Left forelimb (tissue), 1 donor: ENCODE measurements at places on chromosomes 6 and 20.

DNA sequence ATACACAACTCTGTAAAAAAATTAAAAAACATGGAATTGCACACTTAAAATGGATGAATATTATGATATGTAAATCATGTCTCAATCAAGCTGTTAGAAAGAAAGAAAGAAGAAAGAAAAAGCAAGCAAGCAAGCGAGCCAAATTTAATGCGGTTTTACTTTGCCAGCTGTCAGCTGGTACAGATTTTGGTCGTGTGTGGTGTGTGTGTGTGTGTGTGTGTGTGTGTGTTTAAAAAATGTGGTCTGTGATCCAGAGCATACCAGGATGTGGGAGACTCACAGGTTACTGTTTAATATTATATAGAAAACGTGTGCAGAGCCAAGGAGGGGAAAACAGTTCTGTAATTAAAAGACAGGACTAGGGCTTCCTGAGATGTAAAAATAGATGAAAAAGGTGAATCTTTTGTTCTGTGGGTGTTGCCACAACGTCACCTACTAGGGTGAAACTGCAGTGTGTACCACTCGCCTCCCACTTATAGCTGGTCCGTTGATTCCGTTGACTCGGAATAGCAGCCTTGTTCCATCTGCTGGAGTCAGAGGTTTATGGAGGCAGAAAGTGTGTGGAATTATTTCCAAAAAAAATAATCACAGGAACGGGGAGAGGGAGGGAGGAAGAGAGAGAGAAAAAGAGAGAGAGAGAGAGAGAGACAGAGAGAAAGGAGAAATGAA is 197.7 kb downstream of the BCAS1 start:
- no peak for DNase-seq

DNA sequence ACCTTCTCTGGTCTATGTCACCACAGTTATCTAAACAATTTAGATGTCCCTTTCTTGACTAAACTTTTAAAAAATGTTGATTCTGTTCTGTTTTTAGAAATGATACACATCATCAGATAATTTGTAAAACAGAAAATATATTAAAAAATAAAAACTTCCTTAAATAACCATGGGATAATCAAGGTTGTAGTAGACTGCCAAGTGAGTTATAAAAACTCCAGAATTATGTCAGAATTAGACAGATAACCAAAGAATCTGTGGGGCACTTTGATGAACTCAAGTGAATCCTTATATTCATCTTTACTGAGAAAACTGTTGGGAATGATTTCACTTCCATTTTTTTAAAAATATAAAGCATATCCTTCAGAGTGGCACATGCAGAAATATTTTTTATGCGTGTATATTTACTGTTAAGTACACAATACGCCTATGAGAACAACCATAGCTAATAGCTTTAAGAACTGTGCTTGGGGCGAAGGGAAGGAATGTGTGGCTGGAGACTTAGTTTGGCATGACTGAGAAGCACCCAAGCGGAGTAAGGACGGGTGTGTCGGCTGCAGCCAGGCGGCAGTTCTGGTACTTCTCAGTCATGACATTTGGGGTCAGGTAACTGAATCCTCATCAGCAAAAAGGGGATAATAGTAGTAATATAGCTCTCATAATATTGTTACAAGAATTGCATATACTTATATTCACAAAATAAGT is 604.7 kb upstream of the CITED2 start:
- no peak for DNase-seq

DNA sequence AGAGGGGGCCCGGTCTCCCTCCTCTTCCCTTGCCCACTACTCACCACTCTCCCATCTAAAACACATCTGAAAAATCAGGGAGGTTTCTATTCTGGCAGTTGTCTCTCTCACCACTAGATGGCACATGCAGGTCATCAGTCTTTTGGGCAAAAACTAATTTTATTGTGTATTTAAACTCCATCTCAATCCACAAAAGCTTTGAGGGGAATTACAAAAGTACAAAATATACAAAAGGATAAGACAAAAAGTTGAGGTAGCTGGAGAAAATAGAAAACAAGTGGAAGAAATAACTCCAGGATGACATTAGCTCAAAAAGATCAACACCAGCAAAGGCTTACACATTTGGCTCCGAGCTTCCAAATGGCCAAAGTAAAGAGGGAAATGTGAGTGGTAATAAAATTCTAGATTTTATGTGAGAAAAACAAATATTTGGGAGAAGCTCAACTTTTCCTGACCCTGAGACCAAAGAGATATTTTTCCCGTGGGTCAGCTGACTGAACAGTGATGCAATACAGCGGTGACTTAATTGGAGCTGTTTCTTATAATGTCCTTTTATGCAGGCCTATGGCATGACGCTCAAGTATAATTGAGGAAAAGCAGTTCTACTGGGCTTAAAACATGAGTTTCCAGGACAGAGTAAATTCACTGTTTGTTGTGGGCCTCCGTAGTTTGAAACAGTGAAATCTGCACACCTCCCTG is 79.8 kb upstream of the CHD6 start:
- DNase-seq = no peak

DNA sequence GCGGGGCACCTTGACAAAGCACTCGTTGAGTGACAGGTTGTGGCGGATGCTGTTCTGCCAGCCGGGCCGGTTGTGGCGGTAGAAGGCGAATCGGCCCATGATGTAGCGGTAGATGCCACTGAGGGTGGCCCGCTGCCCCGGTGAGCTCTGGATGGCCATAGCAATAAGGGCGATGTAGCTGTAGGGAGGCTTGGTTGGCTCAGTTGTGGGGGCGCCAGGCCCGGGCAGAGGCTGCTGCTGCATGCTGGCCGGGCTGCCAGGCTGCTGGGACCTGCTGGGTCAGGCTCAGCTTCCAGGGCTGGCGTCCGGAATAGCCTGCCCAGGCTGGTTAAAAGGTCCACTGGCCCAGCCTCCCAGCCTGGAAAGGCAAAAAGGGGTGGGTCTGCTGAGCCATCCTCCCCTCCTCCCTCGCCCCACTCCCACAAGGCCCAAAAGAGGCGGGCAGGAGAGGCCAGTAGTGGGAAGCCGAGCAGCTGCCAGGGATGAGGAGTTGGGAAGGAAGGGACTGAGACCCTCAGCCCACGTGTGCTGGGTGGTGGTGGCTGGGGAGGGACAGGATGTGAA is at the start of gene FOXS1:
FOXS1 (minus strand) TSS at position 305 of the 564 bp plus-strand sequence; CDS start at position 243, 62 bp downstream.
- no peak for DNase-seq

DNA sequence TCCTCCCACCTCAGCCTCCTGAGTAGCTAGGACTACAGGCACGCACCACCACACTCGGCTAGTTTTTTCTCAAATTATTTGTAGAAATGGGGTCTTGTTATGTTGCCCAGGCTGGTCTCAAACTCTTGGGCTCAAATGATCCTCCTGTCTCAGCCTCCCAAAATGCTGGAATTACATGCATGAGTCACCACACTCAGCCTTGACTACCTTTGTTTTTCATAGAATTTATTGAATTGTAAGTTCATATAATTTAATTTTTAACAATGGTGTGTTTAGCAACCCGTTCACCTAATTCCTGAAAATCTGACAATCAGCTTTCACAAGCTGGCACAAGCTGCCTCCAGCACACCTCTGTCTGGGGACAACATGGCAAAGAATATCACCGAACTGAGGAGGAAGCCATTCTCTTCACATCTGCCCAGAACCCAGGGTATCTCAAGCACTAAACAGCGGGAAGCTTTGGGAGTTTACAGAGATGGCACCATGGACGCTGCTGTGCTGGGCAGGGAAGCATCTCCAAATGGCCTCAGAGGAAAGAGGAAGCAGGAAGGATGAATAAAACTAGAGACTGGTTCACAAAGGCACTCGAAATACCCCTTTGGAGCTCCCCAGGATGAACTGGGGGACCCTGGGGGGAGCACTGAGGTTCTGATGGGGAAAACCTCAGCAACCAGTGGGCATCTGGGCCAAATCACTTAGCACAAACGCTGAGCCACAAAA is 2.9 kb downstream of the RIPOR3 start:
- no peak for DNase-seq

- DNase-seq = no peak
These were observed 55.2 kb downstream of the KCNQ2 start for GRCh38 chr20:63417097-63417737.

- DNase-seq = no peak
These were observed 402.5 kb upstream of the FKBP1C start for GRCh38 chr6:62808565-62809293.

GRCh38 chr20:62297449-62298227 is 5.2 kb upstream of the ADRM1 start:
- no peak for DNase-seq

GRCh38 chr6:56065408-56065807 is 182.0 kb downstream of the COL21A1 start:
- no peak for DNase-seq

GRCh38 chr6:108928650-108929049 is 80.4 kb downstream of the ARMC2 start:
- DNase-seq = no peak

- DNase-seq = no peak
These were observed 154.1 kb downstream of the FOXA2 start for GRCh38 chr20:22430154-22430745.

- DNase-seq = no peak
These were observed 38.0 kb downstream of the KLHL31 start for GRCh38 chr6:53627391-53628218.

GRCh38 chr6:138971601-138972000 is 16.5 kb downstream of the REPS1 start:
- no peak for DNase-seq

DNA sequence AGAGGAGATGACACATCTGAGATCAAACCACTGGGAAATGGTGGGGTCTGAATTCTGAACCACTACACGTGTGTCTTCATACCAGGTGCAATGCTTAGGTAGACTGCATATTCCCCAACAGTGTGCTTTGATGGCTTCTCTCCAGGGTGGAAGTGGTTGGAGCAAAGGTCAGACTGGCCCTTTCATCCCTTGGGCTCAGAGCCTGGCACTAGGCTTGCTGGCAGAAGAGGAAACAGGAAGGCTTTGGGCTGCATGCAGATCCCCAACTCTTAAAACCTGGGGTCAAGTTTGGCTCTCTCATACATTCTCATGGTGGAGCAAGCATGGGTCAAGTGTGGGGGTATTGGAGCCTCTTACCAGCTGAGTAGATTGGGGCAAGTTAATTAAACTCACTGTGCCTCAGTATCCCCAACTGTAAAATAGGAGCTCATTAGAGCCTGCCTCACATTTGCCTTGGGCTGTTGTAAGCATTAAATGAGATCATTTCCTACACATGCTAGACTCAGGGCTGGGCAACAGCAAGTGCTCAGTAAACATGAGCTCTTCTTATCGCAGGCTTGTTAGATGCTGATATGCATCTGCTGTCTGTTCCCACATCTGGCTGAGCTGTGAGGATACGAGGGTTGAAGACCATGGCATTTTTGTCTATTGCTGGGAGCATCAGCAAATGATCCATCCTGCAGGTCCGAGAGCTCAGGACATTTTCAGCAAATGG is 51.6 kb upstream of the FAM83D start:
- no peak for DNase-seq

- DNase-seq = no peak
These were observed 178.0 kb downstream of the DTNBP1 start for GRCh38 chr6:15484821-15485220.

GRCh38 chr20:17992224-17992637 is 23.4 kb downstream of the MGME1 start:
- no peak for DNase-seq

GRCh38 chr6:93307505-93308409 is 111.6 kb downstream of the EPHA7 start:
- DNase-seq = no peak

DNA sequence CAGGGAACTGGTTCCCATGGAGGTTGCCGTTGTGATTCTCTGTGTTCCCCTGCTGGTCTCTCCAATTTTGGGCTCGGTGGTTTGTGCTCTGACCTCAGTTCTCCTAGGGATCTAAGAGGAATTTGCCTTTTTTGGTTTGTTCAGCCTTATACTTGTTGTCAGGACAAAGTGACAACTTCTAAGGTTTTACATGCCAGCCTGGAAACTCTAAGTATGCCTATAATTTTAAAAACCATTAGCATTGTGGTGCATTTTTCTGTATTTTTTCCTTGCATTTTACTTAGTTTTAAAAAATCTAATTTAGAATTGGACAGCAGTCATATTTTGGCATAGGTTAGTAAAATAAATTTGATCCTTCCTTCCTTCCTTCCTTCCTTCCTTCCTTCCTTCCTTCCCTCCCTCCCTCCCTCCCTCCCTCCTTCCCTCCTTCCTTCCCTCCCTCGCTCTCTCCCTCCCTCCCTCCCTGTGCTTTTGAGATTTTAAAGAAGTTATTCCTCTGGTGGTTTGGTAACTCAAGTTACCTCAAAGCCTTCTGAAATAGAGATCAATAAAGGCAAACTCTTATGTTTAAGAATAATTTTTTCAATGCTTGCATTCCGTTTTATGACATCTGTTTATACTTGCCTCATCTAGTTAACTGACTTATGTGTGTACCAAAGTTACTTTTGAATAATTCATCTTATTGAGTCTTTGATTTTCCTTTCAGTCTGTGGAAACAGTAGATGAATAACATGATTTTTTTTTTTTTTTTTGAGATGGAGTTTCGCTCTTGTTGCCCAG is 141.3 kb upstream of the RGS17 start:
- DNase-seq = no peak

DNA sequence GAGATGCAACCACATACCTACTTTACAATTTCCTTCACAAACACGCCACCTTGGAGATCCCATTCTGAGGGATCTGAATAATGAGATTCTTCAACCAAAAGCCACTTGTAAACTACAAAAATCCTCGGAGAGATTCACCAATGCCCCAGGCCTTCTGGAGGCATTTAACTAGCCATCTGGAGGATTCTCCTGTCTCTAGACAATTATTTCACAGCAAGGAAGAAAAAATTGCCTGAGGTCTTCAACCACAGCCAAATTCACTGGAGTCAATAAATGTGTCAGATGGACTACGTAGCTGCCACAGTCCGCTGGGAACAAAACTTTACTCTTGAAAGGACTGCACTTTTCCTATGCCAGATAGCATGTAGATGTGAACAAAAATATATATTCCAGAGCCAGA is 19.0 kb upstream of the DCDC2 start:
- DNase-seq = no peak

DNA sequence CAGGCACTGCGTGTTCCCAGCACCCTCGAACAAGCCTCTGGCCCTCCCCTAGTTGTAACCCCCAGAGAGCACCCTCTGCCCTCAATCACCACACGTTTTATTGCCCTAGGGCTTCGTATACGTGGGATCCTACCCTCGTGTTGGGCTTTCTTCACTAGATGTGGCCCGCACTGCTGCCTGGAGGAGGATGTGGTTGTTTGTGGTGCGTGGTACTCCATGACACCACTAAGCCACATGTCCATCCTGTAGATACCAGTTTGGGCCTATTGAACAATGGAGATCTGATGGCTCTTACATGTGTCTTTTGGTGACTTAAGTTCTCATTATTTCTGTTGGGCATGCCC is 17.0 kb downstream of the SLC2A4RG start:
- DNase-seq = no peak
